ENCODE measurements at places on chromosomes 16 and 17.
A peak's percentile ranks its signal among the peaks of the same experiment; 100 is the strongest.

DNA sequence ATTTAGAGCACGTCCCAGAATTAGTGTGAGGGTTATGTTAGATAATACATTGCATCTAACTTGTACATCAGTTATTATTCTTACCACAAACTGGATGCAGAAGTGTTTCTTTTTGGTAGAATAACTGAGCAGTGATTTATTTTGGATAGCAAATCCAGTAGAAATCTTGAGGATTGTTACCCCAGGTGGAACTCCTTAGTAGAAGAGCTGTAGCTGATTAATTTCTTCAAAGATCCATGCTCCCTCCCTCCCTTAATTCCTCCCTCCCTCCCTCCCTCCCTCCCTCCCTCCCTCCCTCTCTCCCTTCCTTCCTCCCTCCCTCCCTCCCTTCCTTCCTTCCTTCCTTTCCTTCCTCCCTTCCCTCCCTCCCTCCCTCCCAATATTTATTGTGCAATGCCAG, 337.7 kb downstream of the CA10 start:
- no peak for DNase-seq

DNA sequence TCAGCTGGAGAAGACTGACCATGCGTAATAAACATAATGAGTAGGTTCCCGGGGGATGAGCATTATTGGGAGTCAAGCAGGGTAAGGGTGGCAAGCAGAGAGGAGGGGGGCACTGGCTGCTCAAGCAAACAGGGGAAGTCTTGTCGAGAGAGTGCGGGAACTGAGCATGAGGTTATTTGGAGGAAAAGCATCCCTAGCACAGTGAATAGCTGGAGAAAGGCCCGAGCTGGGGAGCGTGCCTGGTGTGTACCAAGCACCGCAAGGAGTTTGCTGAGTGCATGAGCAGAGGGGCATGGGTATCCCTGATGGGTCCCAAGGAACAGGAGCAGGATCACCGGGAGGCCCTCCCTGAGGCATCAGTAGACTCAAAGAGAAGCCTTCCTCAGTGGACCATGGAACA, 17.2 kb downstream of the CYTH1 start:
- no peak for DNase-seq

GRCh38 chr17:42750739-42751344, 6.0 kb upstream of the EZH1 start:
- no peak for DNase-seq

DNA sequence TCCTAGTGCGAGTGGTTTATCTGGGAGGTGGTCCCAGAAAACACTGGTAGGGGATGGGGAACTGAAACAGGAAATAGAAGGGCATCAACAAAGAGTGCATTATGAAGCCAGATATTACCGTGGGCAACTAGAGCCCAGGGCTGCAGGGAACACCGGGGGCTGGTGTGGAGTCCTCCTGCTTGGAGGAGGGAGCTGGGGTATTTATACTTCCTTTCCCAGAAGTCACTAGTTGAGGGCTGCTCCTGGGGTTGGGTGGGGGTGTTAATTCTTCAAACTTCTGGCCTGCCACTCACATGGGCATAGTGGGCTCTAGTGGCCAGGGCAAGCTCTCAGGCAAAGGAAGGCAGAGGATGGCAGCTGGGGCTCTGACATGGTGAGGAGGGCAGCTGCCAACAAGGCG, 14.7 kb downstream of the LAT start:
- DNase-seq = no peak

- no peak for DNase-seq
Observed at GRCh38 chr17:30217054-30217453, 18.4 kb downstream of the SLC6A4 start.

DNA sequence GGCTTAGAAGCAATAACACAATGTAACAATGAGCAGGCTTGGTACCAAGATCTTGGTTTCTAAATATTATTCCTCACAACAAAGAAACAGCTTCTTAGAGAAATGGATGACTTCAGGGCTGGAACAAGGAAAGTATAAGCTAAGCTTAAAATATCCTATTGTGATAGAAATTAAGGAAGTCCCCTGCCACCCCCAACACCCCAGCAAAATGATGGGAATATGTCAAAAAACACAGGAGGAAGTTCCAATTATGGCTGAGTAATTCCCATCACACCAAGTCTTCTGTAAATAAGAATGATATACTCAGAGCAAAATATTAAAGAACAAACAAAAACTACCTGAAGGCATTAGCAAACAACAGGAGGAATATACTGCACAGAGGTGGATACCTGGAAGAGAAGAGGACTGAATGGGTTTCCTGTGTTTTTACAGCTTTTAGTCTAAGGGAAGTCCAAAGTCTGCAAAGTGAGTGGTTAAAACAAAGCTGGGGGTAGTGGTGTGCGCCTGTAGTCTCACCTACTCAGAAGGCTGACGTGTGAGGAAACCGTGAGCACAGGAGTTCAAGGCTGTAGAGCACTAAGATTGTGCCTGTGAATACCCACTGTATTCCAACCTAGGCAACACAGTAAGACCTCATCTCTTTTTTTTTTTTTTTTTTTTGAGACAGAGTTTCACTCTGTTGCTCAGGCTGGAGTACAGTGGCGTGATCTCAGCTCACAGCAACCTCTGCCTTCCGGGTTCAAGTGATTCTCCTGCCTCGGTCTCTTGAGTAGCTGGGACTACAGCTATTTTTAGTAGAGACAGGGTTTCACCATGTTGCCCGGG, 17.1 kb upstream of the ATP6V0A1 start:
- no peak for DNase-seq

GRCh38 chr17:17520599-17521232, 24.5 kb upstream of the RASD1 start:
- no peak for DNase-seq

GRCh38 chr17:46979147-46979863, at the start of gene RPRML:
Gene RPRML (minus strand): TSS chr17:46979253. CDS start chr17:46979007, 246 bp downstream.
- DNase-seq = no peak

- DNase-seq = no peak
Observed at GRCh38 chr16:1347962-1348361, 3.7 kb downstream of the TSR3 start.

DNA sequence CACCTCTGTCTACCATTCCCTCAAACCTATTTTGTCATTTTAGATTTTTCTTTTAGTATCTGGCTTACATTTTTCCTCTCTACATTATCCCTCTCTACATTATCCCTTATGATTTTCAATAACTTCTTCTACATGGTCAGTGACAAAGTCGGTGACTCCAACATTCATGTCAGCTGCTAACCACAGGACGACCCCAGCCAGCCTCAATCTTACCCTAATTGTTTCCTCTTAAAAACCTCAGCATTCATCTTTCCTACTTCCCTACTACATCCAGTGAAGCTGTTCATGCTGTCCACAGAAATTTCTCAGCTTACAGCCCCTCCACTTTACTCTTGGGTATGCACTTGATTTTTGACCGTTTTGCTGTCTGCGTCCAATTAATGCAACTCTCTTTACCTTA, 8.3 kb downstream of the MYH10 start:
- no peak for DNase-seq

DNA sequence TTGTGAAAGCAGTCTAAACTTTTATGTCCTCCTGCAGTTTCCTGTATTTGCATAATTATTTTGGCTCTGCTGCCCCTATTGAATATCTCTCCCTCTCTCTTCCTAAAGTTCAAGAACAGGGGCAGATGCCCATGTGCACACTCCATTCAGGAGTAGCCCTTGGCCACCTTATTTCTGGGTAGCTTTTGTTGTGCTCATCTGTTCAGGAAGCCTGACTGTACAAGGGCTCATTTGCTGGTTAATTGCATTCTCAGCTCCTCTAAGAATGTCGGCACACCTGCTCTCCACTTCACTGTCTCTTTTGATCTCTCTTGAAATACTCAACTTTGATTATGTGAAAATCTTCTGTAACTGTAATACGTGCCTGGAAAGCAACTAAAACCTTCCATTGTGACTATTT, 1378.8 kb upstream of the CDH8 start:
- DNase-seq = no peak

DNA sequence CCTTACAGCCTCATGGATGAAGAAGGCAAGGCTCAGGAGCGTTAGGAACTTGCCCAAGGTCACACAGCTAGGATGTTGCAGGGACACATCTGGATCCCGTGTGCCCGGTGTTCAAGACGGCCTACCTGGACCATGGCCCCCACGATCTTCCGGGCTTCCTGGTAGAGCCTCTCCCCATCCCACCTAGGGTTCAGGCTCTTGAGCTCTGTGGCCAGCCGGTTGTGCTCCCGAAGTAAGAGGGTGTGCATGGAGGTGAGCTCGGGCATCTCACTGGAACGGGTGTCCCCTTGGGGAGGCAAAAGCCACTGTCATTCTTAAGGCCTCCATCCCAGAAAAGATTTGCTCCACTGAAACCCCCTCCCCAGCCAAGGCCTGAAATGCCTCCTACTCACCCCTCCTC, 5.3 kb downstream of the MPO start:
- no peak for DNase-seq

DNA sequence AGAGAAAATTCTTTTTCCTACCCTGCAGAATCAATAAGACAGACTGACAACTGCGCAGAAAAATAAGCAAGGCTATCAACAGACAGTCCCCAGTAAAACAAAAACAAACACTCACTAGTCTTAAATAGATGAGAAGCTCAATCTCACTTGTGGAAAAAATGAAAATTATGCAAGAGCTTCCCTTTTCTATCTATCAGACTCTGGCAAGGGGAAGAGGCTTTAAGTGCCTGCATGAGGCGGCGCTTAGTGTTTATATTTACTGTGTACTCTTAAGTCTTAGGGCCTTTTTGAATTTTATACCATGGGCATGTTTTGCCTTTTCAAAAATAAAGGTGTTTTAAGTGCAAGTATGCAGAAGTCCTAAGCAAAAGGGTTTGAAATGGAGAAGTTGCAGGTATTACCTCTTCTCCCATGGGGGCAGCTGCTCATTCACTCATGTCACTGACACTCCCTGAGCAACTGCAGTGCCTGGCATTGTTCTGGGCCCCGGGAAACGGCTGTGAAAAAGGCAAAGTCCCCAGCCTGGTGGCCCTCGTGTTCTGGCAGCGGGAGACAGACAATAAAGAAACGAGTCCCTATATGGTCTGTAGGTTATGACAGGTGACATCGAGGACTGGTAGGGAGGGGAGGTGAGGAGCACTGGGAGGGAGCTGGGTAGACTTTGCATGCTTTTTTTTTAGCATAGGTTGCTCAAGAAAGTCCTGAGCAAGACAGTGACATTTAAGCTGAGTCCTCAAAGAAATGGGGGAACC, 35.2 kb downstream of the HSBP1 start:
- DNase-seq = no peak

- no peak for DNase-seq
Observed at GRCh38 chr17:82240506-82241182, 11.8 kb downstream of the SLC16A3 start.

- no peak for DNase-seq
Observed at GRCh38 chr17:6548034-6548433, 8.3 kb downstream of the PITPNM3 start.

DNA sequence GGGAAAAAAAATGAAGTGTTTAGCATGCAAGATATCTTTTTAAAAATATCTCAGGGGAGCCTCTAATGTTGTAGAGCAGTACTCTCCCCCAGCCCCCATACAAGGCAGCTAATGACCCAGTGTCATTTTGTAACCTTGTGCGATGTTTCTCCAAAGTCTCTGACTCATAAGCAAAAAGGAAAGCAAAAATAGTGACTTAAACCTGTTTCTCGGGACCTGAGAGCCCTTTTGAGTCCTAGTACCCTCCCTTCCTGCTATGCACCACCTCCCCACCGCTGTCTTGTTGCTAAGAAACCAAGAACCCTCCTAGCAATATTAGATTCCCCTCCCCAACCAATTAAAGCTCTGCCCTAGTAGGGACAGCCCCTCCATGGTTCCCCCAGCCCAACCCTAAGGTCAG, 2.8 kb downstream of the MYCBPAP start:
- DNase-seq = no peak

DNA sequence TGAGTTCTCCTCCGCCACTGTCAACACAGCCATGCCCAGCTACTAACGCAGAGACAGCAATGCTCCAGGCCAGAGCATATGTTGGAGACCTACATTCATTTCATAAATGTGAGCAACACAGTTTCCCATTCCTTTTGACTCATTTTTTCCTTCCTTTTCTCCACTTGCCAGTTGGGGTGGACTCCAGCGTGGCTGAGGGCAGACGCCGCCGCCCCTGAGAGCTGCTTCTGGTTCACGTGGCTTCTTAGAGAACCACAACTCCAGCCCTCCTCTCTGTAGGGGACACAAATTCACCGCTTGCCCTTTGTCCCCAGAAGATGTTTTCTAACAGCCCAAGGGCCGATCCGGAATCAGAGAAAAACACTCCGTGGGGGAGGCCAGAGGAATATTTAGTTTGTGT, 45.8 kb upstream of the ZCCHC14 start:
- no peak for DNase-seq

DNA sequence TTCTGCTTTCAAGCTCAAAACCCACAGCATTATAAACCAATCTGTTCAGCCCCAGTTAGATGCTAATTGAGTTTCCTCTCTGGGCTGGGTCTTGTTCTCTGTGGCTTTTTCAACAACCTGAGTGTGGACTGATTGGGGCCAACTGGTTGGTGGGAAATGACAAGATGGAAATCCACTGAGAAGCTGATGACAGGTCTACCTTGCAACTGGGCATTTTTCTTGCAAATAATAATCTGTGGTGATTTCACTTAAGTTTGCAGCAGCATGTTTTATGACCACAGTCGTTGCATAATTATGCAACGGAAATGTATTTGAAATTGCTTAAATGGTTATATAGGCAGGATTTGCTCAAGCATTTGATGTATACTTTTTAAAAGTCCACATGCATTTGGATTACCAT, 69.9 kb downstream of the AKAP1 start:
- no peak for DNase-seq

- DNase-seq = no peak
Observed at GRCh38 chr16:48961546-48961945, 320.1 kb downstream of the CBLN1 start.

DNA sequence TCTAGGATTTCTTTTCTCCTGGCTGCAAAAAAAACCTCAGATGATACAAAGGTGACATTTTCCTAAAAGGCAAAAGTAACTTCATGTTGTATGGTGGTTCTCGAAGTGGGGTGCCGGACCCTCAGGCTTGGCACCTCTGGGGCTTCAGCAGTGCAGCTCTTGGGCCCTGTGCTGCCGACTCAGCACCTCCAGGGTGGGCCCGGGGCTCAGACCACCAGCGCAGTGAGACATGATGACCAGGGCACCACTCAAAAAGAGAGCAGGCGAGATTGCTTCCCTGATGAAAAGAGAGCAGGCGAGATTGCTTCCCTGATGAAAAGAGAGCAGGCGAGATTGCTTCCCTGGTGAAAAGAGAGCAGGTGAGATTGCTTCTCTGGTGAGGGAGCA, 98.7 kb upstream of the ZNF750 start:
- no peak for DNase-seq

DNA sequence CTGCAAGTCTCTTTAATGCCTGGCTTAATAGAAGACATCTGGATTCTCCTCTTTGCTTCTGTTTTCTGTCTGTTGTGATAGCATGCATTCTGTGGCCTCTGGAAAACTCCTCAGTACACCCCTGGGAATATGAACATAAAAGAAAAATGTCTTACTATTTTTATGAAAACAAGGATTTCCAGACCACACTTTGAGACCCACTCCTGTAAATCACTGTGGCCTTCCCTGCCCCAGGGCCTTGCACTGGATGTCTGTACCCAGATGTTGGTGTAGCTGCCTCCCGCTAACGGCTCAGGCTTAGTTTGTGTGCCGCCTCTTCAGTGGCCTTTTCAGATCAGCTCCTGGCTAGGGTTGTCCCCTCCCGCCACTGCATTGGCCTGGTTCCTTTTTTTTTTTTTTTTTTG, 126.6 kb downstream of the SOCS1 start:
- no peak for DNase-seq

- DNase-seq = peak; percentile 18
Observed at GRCh38 chr17:49748791-49749190, 15.1 kb downstream of the FAM117A start.

GRCh38 chr17:21287703-21288449, 3.4 kb downstream of the MAP2K3 start:
- DNase-seq = peak; percentile 99
